ENCODE measurements at places on chromosomes 6 and 20. TPM values are rescaled to one million over a fixed set of nuclear protein-coding genes. Genes with fewer than 3 reads are reported as not detected.

Gene PTPRK
- total RNA-seq, result 13.0 TPM

Gene TMC2
- not detected for total RNA-seq

Gene SRMS
- 0.44 TPM for total RNA-seq

Gene HACE1
- total RNA-seq, result 9.0 TPM

Gene ATP6V1G2
- total RNA-seq, result not detected

Gene LTV1
- total RNA-seq, result 14.4 TPM

Gene DDX43
- 0.56 TPM for total RNA-seq

Gene TNFAIP3
- total RNA-seq, result 8.8 TPM

Gene FGD2
- 9.8 TPM for total RNA-seq

Gene TFAP2D
- total RNA-seq, result not detected

Gene CCM2L
- 1.2 TPM for total RNA-seq

Gene ELOVL2
- total RNA-seq, result 0.04 TPM

Gene RIMS1
- 0.48 TPM for total RNA-seq

Gene NKX2-4
- total RNA-seq, result not detected

Gene RSPO4
- not detected for total RNA-seq

Gene NFATC2
- total RNA-seq, result 0.76 TPM

Gene TGM3
- 1,379 TPM for total RNA-seq

Gene GABRR1
- 0.24 TPM for total RNA-seq

Gene BPIFA1
- total RNA-seq, result not detected

Gene FAM184A
- total RNA-seq, result 0.76 TPM

Gene TBXT
- not detected for total RNA-seq

Gene MOXD1
- 31.4 TPM for total RNA-seq

Gene CAGE1
- total RNA-seq, result 0.28 TPM

Gene TCF21
- 0.72 TPM for total RNA-seq

Gene OR12D3
- total RNA-seq, result not detected

Gene KIAA0408
- total RNA-seq, result 0.28 TPM

Gene OTOR
- not detected for total RNA-seq

Gene SLC52A3
- 6.7 TPM for total RNA-seq

Gene KCNB1
- 0.52 TPM for total RNA-seq

Gene PYGB
- total RNA-seq, result 63.1 TPM

Gene GGT7
- 5.1 TPM for total RNA-seq

Gene GMPR
- total RNA-seq, result 0.80 TPM

Gene ELOVL4
- 6.8 TPM for total RNA-seq

Gene LBP
- 0.12 TPM for total RNA-seq

Gene CYP39A1
- total RNA-seq, result 3.4 TPM

Gene ACAT2
- total RNA-seq, result 151 TPM

Gene ZSCAN9
- 6.4 TPM for total RNA-seq

Gene TNNC2
- not detected for total RNA-seq

Gene TTLL9
- total RNA-seq, result 0.16 TPM

Gene SLC17A1
- total RNA-seq, result not detected

Gene PNPLA1
- total RNA-seq, result 0.20 TPM

Gene PAX1
- not detected for total RNA-seq

Data from esophagus mucosa (tissue), 1 donor.